Stimulated activated CD4-positive, alpha-beta T cell treated with anti-CD3 and anti-CD28 coated beads, Interleukin-1b, Interleukin-23, amount 100 ng/mL, for 1 hour (primary cell): ENCODE measurements at places on chromosomes 7 and 10.

- no peak for DNase-seq
Observed at GRCh38 chr7:1106793-1107421, 19.0 kb downstream of the GPER1 start.

- no peak for DNase-seq
Observed at GRCh38 chr7:28301148-28301641, 111.1 kb upstream of the CREB5 start.

DNA sequence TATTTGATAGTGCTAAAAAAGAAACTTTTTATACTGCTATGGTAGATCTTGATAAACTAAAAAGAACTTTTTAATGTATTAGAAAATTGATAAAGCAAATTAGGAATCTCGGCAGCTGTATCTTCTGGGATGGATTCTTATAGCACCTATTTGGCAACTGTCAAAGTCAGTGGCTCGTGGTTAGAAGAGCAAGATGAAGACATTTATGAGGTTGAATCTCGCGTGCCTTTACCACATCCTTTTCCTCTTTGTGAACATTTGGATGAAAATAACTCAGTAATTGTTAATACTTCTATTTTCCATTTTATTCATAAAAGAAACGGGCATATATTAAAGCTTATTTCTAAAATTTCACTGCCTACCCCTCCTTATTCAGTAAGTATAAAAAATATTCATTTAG is 76.2 kb downstream of the CYP51A1 start:
- DNase-seq, result no peak

GRCh38 chr10:86413046-86413728 is 46.6 kb upstream of the GRID1 start:
- DNase-seq, result no peak

GRCh38 chr10:74923556-74923955 is 97.2 kb downstream of the KAT6B start:
- no peak for DNase-seq

DNA sequence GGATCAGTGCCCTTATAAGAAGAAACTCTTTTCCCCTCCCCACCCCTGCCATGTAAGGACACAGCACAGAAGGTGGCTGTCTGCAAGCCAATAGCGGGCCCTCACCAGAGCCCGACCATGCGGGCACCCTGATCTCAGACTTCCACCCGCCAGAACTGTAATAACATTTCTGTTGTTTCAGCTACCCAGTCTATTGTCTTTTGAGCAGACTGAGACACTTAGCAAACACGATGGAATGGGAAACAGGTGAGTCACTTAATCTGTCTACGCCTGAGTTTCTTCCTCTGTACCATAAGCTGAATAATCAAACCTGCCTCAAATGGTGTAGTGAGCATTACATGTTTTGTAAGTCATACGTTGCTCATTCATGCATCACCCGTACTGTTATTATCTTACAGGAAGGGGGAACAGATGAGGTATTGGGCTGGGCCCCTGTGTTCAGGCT is 58.2 kb downstream of the STRA8 start:
- no peak for DNase-seq

- DNase-seq, result no peak
Observed at GRCh38 chr10:117214401-117214800, 17.1 kb downstream of the KCNK18 start.

DNA sequence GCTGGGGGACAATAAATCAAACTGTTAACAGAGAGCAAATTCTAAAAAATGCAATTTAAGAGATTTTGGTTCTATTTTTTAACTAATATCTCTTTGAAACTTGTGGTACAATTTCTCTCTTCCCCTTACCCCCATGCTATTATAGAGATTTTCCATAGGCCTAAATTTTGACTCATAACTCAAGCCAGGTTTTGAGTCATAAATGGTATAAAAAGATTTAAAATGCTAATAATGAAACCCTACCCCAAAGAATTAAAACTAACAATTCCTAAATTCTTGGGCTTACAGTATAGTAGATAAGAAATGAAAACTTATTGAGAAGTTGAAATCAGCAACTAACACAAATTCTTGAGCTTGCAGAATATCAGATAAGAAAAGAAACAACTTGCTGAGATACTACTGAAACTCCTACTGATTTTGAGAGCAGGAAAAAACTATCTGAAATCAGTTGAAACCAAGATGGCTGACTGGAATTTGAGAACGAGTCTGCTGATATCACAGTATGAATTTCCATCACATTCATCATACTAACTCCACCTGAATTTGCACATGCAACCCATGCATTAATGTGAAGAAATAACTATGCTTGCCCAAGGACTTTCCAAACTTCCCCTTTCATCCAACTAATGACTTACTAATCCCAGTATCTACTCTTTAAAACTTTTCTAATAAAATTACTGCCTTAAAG is 36.3 kb downstream of the POT1 start:
- DNase-seq, result no peak

- DNase-seq, result no peak
Observed at GRCh38 chr10:96205580-96205979, 65.8 kb downstream of the BLNK start.

GRCh38 chr7:49852619-49853462 is 79.4 kb downstream of the VWC2 start:
- no peak for DNase-seq

DNA sequence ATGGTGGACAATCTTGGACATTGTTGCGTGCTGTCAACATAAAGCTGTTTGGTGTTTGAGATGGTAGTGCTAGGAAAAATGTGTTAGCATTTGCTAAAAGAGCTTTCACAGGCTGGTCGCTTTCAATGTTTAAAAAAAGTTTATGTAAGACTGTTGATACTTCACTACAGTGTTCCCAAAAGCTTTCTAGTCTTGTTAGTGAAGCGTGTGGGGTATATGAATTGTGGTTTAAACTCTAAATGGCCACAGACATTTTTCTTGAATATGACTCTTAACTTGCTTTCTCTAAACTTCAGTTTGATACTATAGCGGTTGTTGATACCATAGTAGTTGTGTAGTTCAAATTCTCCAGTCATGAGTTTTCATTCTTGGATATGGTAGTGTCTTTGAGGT is 44.9 kb downstream of the MCU start:
- DNase-seq, result no peak

DNA sequence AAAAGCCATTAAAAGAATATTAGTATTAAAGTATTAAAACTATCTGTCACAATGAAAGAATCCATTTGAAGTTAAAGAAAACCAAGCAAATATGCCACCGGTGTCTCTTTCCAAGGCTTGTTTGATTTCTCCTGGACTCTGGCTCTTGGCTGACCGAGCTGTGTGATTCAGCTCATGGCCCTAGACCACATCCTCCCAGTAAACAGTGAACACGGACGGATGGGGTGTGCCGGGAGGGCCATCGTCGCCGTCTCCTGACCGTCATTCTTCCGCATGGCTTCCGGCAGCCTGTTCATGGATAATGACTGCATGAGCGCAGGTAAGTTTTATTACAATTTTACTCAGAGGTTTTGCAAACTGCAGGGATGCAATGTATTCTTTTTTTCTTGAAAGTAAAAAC is 218.5 kb downstream of the DNAJB6 start:
- DNase-seq, result no peak

- no peak for DNase-seq
Observed at GRCh38 chr7:36129048-36129534, 24.0 kb upstream of the EEPD1 start.

DNA sequence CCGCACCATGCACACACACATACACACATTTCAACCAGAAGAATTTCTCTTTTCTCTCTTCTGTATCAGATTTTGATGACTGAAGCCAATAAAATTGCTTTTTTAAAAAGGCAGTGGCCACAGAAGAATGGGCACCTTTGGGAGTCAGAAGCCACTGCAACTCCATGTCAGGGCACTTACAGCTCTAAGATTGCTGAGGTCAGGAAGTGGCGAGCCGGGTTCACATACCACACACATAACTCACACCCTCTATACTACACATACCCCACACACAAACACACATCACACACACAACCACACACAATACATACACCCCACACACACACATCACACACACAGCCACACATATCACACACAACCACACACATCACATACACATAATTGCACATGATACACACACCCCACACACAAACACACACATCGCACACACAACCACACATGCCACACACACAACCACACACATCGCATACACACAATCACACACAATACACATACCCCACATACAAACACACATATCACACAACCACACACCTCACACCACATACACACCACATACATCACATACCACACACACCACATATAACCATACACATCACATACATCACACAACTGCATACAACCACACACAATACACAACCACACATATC is 31.2 kb downstream of the GPRIN2 start:
- no peak for DNase-seq

DNA sequence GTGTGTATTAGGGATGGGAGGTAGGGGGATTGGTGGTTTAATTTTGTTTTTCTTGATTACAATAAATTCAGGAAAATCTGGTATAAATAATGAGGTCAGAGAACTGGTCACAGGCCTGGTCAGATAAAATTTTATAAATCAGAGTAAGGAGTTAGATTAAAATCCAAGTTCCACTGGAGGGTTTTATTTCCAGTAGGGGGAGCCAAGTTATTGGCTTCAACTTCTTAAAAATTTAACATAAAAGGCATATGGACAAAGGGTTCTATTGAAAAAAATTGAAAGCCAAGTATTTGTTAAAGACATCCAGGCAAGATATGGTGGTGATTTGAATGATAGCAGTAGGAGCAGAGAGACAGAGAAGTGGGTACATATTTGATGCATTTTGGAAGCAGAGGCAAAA is 763.3 kb downstream of the SORCS1 start:
- no peak for DNase-seq

DNA sequence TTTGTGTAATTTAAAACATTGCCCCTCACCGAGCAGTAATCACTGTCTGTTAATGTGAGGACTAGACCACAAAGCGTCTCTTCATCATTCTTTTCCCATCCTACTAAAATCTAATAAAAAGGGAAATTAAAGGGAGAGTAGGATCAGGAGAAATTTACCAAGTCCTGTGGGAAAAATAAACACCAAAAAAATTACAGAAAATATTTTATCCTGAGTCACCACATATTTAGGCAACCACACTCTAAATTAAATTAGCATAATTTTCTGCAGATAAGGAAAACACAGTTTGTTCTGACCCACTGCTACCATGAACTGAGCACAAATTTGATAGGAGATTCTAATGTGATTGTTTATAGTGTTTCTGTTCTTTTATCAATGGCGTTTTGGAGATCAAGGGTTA is 49.3 kb downstream of the CCDC6 start:
- DNase-seq, result no peak

GRCh38 chr7:54921116-54921515 is 97.7 kb upstream of the EGFR start:
- no peak for DNase-seq
